GM18507 (cell line): ENCODE measurements at places on chromosomes 13 and 19.

- no peak for DNase-seq
Observed at GRCh38 chr13:51453959-51454703, 1.3 kb upstream of the INTS6 start.

- DNase-seq: no peak
Observed at GRCh38 chr13:37127691-37128241, 22.3 kb upstream of the CSNK1A1L start.

- no peak for DNase-seq
Observed at GRCh38 chr13:24243302-24243701, 66.1 kb upstream of the C1QTNF9 start.

- no peak for DNase-seq
Observed at GRCh38 chr13:50649211-50649610, 194.3 kb downstream of the DLEU7 start.

- DNase-seq: no peak
Observed at GRCh38 chr19:41434450-41434849, 5.3 kb downstream of the DMAC2 start.

DNA sequence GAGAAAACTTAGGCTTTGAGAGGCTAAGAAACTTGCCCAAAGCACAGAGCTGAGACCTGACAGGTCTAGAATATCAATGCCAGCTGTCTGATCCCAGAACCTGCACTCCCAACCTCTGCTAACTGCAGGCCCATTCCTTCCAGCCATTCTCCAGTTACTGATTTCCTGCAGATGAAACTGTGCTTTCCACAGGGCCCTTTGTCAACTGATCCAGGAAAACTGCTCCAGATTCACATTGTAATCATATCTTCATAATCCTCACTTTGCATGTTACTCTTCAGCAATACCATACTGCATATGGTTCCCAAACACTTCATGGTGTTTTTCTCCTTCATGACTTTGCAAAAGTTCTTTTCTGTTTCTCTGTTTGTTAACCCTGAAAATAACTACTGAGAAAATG, 100.6 kb downstream of the RAP2A start:
- no peak for DNase-seq
